ENCODE measurements at places on chromosomes 5 and 9.

GRCh38 chr9:374736-375135 is 160.1 kb downstream of the DOCK8 start:
- H3K36me3 ChIP-seq, result peaks cover 75% of the 10 kb centered on the region
- H3K27ac ChIP-seq, result no peak overlapping the region
- no peak for DNase-seq
- H3K4me3 ChIP-seq, result no peak overlapping the region
- no peaks in the 10 kb centered on the region for H3K4me1 ChIP-seq
- no peaks in the 10 kb centered on the region for H3K27me3 ChIP-seq

GRCh38 chr5:167796672-167797071 is 494.8 kb upstream of the WWC1 start:
- H3K27me3 ChIP-seq, result no peaks in the 10 kb centered on the region
- DNase-seq, result no peak
- no peaks in the 10 kb centered on the region for H3K4me1 ChIP-seq
- no peak overlapping the region for H3K27ac ChIP-seq
- H3K4me3 ChIP-seq, result no peak overlapping the region

DNA sequence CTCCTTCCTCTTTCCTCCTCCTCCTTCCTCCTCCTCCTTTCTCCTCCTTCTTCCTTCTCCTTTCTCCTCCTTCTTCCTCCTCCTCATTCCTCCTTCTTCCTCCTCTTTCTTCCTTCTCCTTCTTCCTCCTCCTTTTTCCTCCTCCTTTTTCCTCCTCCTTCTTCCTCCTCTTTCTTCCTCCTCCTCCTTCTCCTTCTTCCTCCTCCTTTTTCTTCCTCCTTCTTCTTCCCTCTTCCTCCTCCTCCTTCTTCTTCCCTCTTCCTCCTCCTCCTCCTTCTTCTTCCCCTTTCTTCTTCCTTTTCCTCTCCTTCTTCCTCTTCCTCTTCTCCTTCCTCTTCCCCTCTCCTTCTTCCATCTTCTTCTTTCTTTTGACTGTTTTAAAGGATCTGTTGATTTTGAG is 538.8 kb downstream of the TMEM38B start:
- no peak overlapping the region for H3K27ac ChIP-seq
- H3K4me1 ChIP-seq, result no peaks in the 10 kb centered on the region
- no peaks in the 10 kb centered on the region for H3K36me3 ChIP-seq
- no peak for DNase-seq

GRCh38 chr9:25677301-25678146 is 720 bp downstream of the TUSC1 start:
- no peak overlapping the region for H3K4me3 ChIP-seq
- H3K4me1 ChIP-seq, result no peaks in the 10 kb centered on the region
- no peak overlapping the region for H3K27ac ChIP-seq
- H3K27me3 ChIP-seq, result no peaks in the 10 kb centered on the region
- DNase-seq, result no peak

DNA sequence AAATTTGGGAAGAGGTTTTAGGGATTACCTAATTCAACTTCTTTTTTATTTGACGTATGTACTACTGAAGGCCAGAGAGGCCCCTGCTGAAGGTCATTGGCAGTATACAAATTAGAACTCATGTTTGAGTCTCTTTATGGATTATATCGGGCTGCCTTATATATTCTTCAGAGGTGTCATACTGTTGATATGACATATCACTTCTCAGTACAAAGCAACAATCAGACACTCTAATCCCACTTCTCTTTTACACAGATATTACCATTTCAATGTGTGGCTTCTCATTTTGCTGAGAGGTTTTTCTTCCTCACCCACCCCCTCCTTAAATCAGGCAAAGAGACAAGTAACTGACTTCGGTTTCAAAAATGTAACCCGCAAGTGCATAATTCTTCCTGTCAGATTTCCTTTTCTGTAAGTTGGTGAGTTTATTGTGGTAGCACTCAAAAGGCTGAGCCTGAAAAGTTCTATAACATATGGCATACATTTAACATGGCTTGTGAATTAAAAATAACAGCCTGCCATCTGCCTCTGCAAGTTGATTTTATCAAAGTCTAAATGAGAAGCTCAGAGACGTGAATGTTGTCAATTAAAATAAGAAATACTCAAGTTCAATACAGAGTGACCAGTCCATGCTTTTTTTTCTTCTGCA is 163.6 kb upstream of the RORB start:
- no peak overlapping the region for H3K27ac ChIP-seq
- H3K4me1 ChIP-seq, result no peaks in the 10 kb centered on the region
- H3K36me3 ChIP-seq, result no peaks in the 10 kb centered on the region

DNA sequence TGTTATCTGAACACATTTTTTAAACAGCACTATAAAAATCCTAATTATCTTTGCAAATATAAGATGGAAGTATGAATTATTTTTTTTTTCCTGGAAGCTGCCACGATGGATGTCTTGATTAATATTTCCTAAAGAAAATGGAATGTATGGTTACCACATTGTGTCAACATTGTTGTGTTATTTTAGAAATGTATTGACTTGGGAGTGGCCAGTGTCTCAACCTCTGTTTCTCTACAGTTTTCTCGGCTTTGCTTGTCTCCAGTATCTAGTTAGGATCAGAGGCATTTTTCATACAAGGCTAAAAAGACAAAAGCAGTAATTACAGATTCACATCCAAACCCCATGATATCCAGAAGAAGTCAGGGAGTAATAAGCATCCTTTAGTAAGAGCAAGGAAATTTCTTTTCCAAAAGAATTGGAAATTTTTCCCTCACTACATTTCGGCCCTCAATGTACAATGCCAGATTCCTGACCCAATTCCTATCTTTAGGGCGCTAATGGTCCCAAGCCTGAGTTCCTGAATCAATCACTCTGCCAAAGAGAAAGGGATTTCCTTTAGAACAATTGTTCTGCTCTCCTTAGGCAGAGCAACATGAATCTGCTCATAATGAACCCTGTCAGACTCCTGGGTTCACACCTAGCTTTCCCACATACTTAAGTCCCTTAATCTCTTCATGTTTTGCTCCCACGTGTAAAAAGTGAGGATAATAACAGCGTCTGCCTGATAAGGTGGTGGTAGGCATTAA is 111.7 kb downstream of the EDIL3 start:
- H3K4me3 ChIP-seq, result no peak overlapping the region
- DNase-seq, result no peak
- H3K27ac ChIP-seq, result no peak overlapping the region
- no peaks in the 10 kb centered on the region for H3K36me3 ChIP-seq
- H3K4me1 ChIP-seq, result no peaks in the 10 kb centered on the region

DNA sequence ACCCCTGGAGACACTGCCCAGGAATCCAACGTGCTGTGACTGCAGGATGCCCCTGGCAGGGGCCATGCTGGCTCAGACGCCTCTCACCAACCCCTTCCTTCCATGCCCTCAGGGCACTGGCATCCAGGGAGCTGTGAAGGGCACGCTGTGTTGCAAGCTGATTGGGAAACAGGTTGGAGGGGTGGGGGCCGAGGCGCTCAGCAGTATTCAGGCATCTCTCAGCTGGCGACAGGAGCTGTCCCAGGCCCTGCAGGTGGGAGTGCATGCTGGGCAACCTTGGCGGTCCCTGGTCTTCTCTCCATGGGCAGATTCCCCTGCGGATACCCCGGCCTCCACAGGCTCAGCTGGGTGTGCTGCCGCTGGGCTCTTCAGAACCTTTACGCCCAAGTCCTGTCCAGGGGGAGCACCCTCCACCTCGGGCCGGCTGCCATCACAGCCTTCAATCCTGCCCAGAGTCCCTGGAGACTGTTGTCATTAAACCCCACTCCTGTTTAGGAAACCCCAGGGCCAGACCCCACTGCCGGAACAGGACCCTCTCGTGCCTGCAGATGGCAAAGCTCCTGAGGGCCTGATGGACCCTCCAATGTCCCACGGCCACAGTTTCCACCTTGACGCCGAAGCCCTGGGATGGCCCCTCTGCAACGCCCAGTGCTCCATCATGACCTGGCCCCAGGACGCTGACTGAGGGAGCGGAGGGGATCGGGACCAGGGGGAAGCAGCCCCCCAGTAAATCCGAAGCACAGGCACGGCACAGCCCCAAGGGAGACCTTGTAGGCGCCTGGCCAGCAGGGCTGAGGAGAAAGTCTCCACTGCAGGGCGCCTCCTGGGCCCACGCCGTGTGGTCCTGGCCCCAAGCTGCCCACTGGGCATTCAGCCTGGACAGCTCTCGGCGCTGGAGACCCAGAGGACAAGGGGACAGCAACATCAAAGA is 9.3 kb downstream of the TPPP start:
- no peak for DNase-seq
- H3K27ac ChIP-seq, result no peak overlapping the region
- no peaks in the 10 kb centered on the region for H3K4me1 ChIP-seq
- no peaks in the 10 kb centered on the region for H3K27me3 ChIP-seq
- no peak overlapping the region for H3K4me3 ChIP-seq
- H3K36me3 ChIP-seq, result no peaks in the 10 kb centered on the region

DNA sequence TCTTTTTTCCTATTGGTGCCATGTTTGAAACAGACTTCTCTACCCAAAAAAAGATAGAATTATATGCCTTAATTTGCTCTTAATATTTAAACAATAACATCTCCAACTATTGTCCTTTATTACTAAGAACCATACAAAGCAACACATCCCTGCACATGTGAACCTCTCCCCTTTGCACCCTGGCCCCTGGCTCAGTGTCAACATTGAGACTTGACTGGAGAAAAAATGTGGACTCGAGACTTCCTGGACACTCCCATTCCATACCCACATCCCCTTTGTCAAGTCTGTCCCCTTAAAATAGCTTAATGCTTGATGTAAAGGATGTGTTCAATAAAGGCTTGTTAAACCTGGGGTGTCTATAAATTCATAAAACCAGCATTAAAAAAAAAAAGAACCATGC is 53.2 kb downstream of the TTC39B start:
- no peaks in the 10 kb centered on the region for H3K36me3 ChIP-seq
- no peaks in the 10 kb centered on the region for H3K4me1 ChIP-seq
- no peak overlapping the region for H3K27ac ChIP-seq
- H3K27me3 ChIP-seq, result no peaks in the 10 kb centered on the region
- H3K4me3 ChIP-seq, result no peak overlapping the region

DNA sequence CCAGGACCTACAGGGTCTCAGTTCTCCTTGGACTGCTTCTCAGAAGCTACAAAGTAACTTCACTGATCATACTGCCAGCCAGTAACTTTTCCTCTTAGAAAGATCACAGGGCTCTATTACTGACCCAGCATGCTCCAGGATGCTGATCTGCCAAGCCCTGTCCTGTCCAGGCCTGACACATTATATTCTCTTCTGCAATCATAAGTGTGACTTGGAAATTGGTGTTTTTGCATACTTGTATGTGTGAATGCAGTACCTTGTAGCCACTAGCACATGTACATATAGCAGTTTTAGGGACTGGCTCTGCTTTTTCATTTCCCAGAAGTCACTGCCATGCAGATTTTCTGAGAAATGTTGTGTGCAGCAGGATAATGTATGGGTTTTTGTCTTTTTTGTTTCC is 40.1 kb upstream of the CCNH start:
- H3K36me3 ChIP-seq, result no peaks in the 10 kb centered on the region
- H3K4me3 ChIP-seq, result no peak overlapping the region
- H3K4me1 ChIP-seq, result no peaks in the 10 kb centered on the region
- DNase-seq, result no peak

- H3K4me3 ChIP-seq, result no peak overlapping the region
- DNase-seq, result no peak
- H3K36me3 ChIP-seq, result no peaks in the 10 kb centered on the region
- H3K27ac ChIP-seq, result no peak overlapping the region
- no peaks in the 10 kb centered on the region for H3K27me3 ChIP-seq
Observed at GRCh38 chr9:136039488-136039887, 55.6 kb downstream of the NACC2 start.

DNA sequence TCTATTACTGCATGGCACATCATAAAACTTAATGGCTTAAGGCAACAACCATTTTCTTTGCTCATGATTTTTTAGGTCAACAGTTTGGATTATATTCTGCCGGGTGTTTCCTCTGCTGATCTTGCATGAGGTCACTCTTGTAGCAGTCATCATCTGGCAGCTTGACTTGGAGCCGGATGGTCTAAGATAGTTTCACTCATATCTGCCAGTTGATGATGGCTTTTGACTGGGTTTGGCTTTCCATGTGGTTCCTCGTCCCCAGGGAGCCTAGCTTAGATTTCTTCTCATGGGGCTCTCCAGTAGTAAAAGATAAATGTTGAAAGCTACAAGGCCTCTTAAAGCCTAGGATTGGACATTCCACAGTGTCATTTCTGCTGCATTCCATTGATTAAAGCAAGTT is 27.4 kb downstream of the LNPEP start:
- H3K27ac ChIP-seq, result no peak overlapping the region
- no peaks in the 10 kb centered on the region for H3K36me3 ChIP-seq
- DNase-seq, result no peak
- H3K4me1 ChIP-seq, result peaks cover 76% of the 10 kb centered on the region
